GM04504 (cell line): ENCODE measurements at places on chromosomes 1 and 21.

DNA sequence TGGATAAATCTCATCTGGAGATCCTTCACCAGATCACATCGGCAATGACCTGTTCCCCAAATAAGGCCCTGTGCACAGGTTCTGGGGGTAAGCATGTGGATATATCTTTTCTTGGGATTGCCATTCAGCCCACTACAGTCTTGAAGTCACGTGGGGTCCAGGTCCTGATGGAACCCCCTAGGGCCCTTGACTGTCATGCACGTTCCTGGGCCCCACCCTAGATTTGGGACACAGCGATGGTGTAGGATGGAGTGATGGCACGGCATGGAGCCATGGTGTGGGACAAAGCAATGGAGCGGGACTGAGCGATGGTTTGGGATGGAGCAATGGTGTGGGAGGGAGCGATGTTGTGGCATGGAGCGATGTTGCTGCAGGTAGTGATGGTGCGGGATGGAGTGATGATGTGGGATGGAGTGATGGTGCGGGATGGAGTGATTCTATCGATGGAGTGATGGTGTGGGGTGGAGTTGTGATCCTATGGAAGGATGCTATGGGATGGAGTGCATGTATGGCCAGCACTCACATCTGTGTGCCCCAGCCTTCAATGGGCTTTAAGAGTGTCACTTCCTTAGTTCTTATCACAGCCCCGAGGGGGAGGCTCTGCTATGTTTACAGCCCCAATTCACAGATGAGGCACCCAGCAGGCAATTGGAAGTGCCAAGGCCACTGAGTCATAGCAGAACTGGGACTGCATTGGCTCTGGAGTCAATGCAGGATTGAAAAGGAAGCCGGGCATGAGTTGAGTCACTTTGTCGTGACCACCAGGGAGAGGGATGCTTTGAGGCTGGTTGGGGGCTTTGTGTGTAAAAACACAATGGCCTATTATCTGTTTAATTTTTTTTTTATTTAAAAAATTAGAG is 97.0 kb upstream of the C1orf174 start:
- no peak for DNase-seq

DNA sequence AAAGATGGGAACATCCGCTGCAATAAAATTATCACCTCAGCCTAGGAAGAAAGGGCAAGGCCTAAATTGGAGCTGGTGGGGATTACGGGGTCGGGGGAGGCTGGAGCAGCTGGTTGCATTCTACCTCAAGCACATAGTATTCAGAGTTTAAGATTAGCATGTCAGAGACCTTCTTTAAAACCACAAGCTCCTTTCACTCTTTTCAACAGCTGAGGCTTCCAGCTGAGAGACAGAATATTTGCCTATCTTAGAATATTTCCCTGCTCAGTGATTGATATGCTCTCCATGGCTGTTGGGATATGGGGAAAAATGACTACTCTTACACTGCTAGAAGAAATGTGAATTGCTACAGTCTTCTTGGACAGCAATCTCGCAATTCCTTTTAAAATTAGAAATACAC is 248.6 kb downstream of the TBX15 start:
- no peak for DNase-seq

DNA sequence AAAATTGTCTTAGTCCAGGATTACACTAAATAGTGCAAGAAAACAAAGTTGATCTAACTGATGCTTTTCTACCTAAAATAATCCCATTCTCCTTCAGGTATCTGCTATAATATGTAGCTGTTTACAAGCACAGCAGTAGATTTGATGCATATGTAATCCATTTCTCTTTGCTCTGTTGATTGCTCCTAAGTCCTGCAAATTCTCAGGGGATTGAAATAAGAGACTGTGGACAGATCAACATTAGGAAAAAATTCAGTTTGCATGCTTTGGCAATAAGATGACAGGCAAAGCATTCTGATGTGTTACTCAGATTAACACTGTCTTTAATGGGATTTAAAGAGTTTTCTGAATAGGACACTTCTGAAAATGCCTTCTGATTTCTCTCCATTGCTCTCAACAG is 34.7 kb downstream of the RNF11 start:
- DNase-seq = no peak

DNA sequence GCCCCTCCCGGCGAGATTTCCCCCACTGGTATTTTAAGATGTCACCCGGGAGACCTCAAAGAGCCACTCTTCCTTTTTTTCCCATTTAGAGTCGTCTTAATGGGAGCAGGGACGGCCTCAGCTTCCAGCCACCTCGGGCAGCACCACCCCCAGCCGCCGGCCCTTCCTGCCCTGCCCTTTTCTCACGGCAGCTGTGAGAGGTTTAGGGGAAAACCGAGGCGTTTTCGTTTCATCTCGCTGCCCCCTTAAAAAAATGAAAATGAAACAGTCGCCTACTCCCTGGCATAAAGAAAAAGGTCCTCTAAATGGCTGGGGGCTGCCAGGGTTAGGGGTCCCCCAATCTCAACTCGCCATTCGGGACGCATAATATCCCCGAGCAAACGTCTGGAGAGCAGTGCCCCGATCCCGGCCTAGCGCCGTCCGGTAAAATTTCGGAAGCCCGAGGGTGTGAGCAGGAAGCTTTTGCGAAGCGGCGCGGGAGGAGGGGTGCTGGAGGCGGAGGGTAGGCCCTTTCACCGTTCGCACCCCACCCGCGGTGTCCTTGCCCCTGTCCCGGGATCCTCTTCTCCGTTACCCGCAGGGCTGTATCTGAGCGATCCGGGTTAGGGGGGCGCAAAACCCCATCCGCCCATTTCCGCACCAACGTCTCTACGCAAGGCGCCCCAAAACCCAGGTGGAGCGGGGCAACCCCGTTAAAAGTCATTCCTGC is 1.2 kb downstream of the RUNX3 start:
- peak; percentile 15 for DNase-seq

GRCh38 chr1:69171248-69171647 is 396.5 kb upstream of the LRRC7 start:
- DNase-seq = no peak

DNA sequence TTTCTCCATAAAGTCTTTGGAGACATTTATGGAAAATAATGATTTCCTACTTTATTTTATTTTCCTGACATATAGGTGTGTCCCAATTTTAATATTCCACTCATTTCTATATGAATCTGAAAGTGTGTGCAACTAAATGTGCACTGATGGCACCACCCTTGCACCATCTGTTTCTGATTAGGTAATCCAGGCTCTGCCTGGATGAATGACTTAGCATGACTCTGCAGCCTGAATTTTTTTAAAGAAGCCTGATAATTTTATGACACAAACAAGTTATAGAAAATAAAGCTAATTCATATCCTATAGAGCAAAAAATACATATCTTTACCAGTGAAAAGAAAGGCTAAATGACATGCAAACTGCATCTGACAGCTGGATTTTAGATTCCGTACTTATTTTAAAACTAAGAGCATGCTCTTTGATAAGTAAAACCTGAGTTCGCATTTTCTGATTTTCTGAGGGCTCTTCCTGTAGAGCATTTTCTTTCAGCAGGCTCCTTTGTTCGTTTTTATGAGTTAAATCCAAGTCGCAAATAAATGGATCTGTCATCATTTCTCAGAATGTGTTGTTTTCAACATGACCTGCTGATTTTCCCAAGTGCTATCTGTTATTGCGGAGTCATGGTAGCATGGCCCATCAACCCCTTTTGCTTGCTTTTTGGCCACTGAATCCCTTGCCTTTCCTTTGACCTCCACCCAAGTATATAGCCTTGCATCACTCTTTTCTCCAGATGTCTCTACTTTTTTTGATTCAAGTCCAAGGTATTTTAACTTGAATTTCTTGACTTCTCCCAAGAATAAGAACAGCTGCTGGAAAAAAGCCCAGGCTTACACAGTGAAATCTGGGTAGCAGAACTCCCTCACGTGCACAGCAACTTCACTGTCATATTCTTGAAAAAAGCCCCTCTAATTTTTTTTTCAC is 52.8 kb upstream of the LYPLAL1 start:
- peak; percentile 96 for DNase-seq

GRCh38 chr1:218345673-218346390 is 696 bp downstream of the TGFB2 start:
- DNase-seq = no peak

DNA sequence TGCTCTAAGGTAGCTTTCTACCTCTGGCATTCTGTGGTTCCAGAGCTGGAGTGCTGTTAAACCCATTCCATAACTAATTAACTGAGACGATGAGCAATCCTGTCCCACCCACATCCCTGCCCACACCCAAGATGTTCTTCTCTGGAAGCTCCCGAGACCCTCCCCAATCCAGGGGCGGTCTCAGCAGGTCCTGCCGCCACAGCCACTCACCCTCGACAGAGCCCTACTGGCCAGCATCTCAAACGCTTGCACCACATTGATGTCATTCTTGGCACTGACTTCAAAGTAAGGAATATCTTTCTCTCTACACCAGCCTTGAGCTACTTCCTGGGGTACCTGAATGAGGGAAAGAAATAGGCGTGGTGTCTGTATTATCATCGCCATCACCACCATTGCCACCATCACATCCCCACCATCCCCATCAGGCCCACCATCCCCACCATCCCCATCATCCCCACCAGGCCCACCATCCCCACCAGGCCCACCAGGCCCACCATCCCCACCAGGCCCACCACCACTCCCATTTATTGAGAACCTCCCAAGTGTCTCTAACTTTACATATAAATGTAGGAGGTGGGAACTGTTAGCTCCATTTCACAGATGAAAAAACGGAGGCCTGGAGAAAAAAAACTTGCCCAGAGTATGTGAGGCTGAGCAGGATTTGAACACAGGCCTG is 17.7 kb downstream of the RAB7B start:
- DNase-seq = no peak

GRCh38 chr1:206886831-206887230 is 10.4 kb upstream of the IL24 start:
- no peak for DNase-seq

- DNase-seq = no peak
Measured at GRCh38 chr1:55039342-55040082, at the start of gene PCSK9. Gene PCSK9 (plus strand): TSS chr1:55039548. CDS start chr1:55039838, 290 bp downstream.

- DNase-seq = no peak
Measured at GRCh38 chr1:97947695-97948094, 26.9 kb upstream of the DPYD start.

DNA sequence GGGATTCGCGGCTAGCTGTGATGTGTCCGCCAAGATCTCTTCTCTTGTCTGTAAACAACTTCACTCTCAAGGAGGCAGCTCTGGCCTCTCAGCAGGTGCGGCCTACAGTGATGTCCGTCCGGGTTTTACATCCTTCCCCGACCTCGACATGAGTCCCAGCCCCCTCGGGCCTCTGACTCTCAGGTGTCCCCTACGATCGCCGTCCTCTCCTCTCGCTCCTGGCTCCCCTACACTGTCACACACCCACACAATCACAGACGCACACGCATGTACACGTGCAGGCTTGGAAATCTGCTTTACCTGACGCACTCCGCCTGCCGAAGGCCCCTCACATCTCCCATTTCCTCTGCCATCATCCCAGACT is 797 bp upstream of the RSPH1 start:
- DNase-seq = no peak

DNA sequence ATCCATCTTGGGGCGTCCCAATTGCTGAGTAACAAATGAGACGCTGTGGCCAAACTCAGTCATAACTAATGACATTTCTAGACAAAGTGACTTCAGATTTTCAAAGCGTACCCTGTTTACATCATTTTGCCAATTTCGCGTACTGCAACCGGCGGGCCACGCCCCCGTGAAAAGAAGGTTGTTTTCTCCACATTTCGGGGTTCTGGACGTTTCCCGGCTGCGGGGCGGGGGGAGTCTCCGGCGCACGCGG is 282 bp upstream of the SOD1 start:
- no peak for DNase-seq

DNA sequence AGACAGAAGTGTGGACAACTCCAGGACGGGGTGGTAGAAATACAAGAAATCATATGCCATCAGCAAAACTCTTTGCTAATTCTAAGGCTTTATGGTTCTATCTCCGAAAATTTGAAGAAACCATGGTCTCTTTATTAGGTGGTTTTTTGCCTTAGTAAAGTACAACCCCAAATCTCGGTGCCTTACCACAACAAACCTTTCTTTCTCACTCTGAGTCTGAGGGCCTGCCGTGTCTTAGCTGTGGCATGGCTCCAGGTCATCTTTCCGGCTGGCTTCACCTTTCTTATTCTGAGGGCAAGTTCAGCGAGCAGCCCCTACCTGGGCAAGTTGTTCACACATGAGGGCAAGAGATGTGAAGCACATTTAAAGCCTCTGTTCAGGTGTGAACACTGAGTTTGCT is 280.6 kb downstream of the TTLL7 start:
- no peak for DNase-seq

DNA sequence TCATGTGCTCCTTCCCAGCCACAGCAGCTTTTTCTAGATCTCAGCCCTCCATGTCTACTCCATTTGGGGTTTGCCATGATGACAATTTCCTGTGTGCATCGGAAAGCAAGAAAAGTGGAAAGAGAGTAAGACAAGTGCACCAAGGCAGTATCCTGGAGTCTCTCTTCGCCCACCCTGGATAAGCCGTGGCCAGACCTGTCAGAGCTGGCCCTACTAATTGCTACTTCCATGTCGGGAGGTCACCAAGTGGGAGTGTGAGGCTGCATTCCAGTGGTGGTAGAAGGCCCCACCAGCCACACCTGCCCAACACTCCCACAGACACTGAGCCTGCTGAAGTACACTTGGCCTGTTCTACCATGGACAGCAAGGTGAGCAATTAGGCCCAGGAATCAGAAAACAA is 14.0 kb upstream of the LORICRIN start:
- DNase-seq = no peak

DNA sequence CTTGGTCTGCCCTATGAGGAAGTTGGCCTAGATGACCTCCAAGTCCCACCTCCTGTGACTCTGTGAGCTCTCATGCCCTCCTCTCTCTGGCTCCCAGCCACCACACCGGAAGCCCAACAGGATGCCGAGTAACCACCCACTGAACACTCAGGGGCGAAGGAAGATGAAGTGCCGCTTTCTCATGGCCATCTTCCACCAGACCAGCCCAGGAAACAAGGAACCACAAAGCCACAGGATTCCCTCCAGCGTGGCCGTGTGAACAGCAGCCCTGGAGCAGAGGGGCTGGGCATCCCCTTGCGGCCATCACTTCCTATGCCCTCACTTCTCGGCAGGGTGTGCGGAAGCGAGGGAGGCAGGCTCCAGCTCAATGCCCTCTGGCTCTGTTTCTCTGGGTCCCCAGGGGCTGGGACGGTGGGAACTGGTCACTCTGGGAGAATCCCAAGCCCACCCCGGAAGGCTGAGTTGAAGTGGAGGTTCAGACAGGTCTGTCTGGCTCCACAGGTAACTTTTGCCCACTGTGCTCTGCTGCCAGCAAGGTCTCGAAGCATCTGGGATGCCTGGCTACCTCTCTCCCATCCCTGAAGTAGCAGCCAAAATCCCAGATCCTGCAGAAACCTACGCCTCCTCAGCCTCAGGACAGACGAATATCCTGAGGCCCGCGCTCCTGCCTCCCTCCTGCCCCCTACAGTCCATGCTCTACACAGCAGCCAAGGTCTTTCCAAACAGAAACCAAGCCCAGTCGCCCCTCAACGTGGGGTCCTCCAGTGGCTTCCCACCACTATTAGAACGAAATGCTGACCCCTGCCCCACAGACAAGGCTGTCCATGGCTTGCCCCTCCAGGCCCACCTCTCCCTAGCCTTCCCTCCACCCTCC is 44.2 kb upstream of the ECE1 start:
- DNase-seq = peak; percentile 90
